Hematopoietic multipotent progenitor cell treated with erythropoietin and hydrocortisone succinate and interleukin-3 and kit ligand, for 15 days (in vitro differentiated cells): ENCODE measurements at places on chromosomes 13 and 19.

- DNase-seq, result no peak
These were observed 14.0 kb downstream of the MOB3A start for GRCh38 chr19:2081873-2082810.

- DNase-seq, result no peak
These were observed 11.6 kb upstream of the CLDN10 start for GRCh38 chr13:95540888-95541287.

- DNase-seq, result no peak
These were observed 348.5 kb upstream of the ARGLU1 start for GRCh38 chr13:106916329-106916976.

GRCh38 chr19:2333807-2334211, 5.3 kb downstream of the SPPL2B start:
- no peak for DNase-seq

DNA sequence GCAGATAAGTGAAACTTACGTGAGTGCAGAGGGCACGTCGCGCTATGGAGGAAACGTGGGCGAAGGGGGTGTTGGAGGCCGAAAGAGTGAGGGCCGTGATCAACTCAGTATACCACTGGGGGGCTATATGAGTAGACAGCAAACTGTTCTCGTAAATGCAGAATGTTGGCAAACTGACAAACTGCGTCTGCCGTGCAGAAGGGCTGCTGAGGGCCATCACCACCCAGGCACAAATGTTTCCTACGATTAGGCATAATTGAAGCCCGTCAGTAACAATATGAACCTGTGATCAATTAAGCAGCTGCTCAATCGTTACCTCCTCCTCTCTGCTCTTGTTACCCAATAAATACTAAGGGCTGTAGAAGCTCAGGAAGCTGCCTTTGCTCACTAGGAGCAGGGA, 17.3 kb upstream of the MADCAM1 start:
- no peak for DNase-seq

- no peak for DNase-seq
These were observed 158.7 kb downstream of the TM9SF2 start for GRCh38 chr13:99659866-99660554.

DNA sequence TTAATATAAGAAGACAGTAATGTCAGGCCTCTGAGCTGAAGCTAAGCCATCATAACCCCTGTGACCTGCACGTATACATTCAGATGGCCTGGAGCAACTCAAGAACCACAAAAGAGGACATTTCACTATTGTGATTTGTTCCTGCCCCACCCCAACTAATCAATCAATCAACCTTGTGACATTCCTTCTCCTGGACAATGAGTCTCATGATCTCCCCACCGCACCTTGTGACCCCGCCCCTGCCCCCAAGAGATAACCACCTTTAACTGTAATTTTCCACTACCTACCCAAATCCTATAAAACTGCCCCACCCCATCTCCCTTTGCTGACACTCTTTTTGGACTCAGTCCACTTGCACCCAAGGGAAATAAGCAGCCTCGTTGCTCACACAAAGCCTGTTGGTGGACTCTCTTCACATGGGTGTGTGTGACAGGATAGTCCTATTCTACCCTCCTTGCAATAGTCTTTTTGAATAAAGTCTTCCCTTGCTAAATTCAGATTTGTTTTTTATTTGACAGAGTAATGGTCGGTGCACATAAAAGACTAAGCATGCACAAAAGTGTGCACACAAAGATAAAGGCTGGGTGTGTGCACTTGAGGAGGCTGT, 14.0 kb downstream of the CD70 start:
- peak; percentile 45 for DNase-seq

DNA sequence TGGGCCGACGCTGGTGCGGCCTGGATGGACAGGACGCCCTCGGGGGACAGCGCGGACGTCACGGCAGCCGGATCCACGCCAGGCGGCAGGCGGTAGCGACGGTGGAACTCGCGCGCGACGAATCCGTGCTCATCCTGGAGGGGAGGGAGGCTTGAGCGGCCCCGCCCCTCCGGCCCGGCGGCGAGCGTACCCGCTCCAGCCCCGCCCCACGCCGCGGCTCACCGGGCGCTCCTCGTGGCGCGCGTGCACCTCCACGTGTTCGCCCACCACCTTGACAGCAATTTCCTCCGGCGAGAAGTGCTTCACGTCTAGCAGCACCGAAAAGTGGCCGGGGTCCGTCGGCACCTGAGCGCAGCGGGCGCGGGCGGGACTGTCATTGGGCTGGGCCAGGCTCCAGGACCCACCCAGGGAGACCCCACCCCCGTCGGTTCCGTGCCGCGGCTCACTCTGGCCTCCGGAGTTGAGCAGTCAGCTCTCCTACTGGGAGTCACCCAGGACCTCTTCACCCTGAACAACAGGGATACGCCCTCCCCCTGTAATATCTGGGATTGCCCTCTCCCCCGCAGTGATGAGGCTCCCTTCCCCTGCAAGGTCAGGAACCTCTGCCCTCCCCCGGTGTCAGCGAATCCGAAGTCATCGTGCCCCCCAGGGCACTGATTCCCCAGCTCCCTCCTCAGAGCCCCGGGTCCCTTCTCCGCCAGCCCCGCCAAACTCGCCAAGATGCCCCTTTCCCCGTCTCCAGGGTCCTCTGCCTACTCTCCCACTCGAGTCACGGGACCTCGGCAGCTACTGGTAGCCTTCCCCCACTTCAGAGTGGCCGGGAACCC, 1.1 kb downstream of the HSPB6 start:
- DNase-seq, result peak; percentile 60

DNA sequence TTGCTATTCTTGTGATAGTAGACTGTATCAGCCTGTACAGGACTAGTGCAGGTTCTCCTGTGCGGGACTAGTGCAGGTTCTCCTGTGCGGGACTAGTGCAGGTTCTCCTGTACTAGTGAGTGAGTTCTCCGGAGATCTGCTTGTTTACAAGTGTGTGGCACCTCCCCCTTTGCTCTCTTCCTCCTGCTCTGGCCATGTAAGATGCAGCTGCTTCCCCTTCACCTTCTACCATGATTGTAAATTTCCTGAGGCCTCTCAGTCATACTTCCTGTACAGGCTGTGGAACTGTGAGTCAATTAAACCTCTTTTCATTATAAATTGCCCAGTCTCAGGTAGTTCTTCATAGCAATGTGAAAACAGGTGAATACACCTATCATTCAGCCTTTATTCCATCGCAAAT, 289.6 kb downstream of the TEX29 start:
- no peak for DNase-seq

DNA sequence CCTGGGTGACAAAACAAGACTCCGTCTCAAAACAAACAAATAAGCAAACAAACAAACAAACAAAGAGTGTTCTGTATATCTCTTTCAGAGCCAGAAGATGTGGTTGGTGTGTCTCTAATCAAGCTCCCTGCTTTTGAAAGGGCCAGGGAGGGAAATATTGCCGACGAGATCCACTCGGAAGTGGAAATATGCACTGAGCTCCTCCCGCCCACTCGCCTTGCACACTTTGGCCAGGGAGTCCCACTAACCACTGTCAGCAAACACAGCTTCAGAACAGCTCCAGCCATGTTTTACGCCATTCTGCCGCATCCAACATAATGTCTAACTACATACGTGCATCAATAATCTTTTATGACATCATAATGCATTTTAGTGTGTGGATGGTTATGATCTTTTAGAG, 155.5 kb upstream of the VSTM2B start:
- DNase-seq, result no peak

DNA sequence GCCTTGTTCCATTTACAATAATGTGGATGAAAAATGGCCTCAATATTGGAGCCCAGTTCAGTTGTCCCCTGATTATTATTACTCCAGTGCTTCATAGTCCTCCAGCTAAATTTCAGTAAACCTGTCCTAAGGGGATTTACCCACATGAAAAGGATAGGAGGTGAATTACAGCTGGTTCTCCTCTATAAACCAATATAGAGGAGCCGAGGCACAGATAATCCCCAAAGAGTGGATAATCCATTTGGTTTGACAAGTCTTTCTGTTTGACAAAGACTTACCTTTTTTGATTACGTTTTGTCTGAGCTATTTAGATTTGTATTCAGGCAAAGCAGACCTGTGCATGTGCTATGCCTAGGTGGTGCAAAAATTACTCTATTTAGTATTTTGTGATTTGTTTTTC, 2.7 kb downstream of the CNMD start:
- DNase-seq, result no peak

- DNase-seq, result no peak
These were observed 2.6 kb upstream of the POLR2E start for GRCh38 chr19:1097810-1098176.

GRCh38 chr19:12937093-12937926, 1.1 kb upstream of the CALR start:
- no peak for DNase-seq

DNA sequence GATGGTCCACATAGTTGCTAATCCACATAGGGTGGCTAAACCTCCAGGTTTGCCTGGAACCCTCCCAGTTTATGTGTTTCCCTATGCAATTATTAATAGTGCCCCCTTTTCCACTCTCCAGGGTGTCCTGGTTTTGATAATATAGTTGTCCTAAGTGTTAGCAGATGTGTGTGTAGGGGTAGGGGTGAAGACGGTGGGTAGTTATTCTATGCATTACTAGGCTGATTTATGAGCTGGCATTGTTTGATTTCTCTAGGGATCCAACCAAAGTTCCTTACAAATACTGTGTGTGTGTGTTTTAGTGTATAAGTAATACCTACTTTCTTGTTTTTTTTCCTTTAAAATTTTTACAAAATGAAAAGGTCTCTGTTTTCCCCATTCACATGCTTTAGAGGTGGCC, 21.1 kb downstream of the GTF2F2 start:
- no peak for DNase-seq

DNA sequence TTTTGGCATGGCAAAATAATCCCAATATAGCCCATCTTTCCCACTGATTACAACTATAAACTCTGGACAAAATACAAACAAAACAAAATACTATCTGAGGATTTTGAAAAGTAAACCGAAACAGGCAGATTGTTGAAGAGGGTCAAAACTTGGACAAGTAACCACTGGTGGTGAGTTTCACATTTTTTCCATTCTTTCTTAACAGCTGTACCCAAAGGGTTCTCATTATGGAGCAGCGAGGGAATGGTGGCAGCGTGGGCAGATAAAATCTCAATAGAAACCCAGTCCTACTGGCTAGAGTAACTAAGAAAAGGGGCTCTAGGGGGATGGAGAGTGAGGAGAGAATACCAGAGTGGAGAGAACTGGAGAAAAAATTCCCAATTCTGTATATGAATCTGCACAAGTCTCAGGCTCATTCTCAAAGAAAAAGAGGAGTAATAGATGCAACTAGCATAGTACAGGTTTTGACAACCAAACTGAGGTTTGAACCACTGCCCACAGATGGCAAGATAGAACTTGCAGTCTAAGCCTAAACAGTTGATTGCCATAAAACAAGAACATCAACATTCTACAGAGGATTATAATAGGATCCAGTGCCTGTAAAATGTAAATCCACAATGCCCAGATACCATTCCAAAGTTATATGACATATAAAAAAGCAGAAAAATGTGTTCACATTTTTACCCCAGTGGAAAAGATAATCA, 284.5 kb downstream of the KCNRG start:
- no peak for DNase-seq

- no peak for DNase-seq
These were observed 11.4 kb downstream of the FCHO1 start for GRCh38 chr19:17762505-17763229.

DNA sequence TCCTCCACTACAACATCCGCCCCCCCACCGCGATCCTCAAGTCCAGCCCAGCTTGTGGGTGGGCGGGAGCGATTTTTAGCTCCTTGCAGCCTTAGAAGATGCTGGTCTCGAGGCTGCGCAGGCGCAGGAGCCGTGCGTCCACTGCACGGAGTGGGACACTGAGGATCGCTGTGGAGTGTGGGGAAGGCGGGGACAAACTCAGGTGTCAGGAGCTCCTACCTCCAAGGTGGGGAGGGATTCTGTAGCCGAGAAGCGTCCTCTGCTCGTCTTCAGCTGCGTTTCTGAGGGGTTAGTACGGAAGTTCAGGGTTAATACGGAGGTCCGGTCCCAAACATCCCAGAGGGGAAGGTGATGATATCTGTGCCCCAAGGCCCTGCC, at the start of gene RTBDN:
RTBDN (minus strand) TSS at position 14 of the 378 bp plus-strand sequence. CDS start 4,600 bp downstream, outside the sequence.
- no peak for DNase-seq

- no peak for DNase-seq
These were observed 691.1 kb downstream of the UQCRFS1 start for GRCh38 chr19:28521614-28522544.

GRCh38 chr19:55101261-55101660, 16.2 kb downstream of the PPP1R12C start:
- no peak for DNase-seq
